GM03348 (cell line): ENCODE measurements at places on chromosomes 5 and 9.
A peak's percentile ranks its signal among the peaks of the same experiment; 100 is the strongest.

GRCh38 chr5:139262059-139262741 lies 31.3 kb upstream of the MATR3 start:
- no peak for DNase-seq

DNA sequence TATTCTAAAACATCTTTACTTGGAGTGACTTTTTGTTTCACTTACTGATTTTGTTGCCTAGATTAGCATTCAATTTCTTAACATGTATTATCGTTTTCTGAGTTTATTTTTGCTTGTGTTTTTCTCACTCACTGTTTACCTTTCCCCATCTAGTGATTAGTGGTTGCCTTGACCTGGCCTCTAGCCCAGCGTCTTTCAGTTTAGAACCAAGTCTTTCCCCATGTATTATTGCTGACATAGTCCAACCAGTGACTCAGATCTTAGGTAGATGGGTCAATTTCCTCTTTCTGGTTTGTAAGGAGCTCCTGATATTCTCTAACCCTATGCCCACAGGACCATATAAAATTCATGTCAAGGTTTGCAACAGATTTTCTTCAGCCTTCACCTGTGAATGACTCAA lies 135.5 kb downstream of the PRR16 start:
- DNase-seq = no peak

- DNase-seq = no peak
Measured at GRCh38 chr5:35171991-35172390, 58.3 kb downstream of the PRLR start.

DNA sequence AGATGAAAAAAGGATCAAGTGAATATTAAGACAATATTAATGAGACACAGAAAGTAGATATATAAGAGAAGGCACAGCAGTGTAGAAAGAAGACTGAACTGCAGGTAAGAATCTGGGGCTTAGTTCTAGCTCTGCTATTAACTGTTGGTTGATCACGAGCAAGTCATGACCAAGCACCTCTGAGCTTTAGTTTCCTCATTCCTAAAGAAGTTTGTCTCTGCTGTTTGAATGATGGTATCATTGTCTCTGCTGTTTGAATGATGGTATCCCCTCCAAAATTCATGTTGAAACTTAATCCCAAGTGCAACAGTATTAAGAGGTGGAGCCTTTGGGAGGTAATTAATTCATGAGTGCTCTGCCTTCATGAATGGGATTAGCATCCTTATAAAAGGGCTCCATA lies 2.5 kb upstream of the NME5 start:
- DNase-seq = no peak

DNA sequence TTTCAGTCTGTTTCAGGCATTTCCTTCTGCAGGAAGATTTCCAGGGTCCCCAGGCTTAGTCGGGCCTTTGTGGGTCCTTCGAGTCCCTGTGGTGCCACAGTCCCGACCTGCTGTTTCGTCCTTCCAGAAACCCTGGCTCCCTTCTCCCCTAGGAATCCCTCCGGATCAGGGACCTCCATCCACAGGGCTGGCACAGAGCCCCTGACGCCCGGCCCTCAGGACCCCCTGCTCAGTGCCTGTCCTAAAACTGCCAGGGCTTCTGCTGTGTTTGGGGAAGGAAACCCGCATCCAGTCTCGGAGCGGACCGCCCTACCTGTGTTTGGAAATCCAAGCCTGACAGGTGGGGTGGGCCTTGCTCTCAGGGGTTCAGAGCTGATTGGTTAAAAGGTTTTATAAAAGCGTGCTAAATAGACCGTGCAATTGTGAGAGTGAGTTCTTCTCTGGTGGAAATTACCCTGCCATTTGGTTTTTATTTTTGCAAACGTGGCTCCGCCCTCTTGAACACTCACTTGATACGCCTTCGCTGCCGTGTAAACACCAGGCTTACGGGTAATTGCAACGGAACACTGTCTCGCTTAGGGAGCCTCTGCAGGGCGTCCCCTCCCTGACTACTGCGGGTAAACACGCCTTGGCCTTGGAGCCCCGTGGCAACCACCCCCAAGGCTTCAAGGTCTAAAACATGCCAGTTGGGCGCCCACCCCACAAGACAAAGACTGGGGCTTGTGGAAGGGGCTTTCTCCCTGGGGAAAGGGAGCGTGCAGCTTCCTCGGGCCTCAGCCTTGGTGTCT lies 121.2 kb downstream of the PHF2 start:
- DNase-seq = no peak

DNA sequence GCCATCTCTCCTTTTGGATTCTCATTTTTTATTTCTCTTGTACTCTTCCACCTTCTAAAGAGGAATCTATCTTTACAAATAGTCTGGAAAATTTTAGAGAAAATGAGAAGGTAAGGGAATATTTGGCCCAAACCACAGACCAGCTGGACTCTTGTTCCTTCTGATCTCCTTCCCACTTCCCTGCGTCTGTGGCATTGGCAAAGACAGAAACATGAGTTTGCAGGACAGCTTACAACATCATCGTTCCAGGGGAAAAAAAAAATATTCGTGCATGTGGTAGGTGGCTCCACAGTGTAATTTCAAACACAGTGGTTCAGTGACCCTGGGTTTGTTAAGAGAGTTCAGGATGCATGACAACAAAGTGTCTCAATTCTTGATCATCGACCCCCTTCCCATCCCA lies 755.0 kb downstream of the DNAH5 start:
- no peak for DNase-seq

GRCh38 chr5:35698047-35698808 lies 80.6 kb downstream of the SPEF2 start:
- DNase-seq = no peak

DNA sequence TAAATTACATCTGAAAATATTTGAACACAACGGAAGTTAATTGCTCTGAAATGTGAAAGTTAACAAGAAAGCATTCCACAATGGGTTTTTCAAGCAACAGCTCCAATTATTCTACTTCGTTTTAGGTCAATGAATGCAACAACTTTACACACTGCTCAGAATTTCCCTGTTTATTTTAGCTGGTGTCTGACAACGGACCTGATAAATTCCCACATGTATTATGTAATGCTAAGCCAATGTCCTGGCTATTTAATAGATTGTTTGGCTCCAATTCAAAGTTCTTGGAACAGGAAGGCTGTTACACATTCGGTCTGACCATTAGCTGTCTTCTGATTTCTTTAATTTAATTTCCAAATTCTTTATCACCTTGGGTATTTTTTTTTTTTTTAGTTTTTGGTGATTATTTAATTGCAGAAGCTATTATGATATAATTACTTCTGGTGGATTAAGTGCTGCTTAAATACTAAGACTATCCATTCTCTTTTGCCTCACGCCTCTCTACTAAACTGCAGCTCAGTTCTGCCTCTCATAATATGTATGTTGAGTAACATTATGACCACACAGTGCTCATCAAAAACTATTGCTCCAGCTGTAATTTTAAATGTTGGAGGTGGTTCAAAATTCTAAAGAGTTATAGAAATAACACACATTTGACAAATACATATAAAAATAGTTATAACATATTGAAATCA lies 57.9 kb downstream of the MEF2C start:
- peak; percentile 20 for DNase-seq

DNA sequence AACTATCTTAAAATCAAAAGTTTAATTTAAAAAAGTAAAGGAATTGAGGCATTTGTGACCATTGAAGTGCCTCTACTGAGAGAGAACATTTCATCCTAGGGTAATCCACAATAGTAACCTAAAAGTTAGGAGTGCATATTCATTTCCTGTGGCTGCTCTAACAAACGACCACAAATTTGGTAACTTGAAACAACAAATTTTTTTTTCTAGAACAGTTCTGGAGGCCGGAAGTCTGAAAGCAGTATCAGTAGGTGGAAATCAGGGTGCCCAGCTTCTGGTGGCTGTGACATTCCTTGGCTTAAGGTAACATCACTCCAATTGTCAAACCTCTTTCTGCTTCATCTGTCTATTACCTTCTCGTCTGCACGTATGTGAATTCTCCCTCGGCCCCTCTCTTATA lies 67.1 kb upstream of the SSBP2 start:
- no peak for DNase-seq

- DNase-seq = no peak
Measured at GRCh38 chr5:100026606-100027005, 508.6 kb upstream of the FAM174A start.

DNA sequence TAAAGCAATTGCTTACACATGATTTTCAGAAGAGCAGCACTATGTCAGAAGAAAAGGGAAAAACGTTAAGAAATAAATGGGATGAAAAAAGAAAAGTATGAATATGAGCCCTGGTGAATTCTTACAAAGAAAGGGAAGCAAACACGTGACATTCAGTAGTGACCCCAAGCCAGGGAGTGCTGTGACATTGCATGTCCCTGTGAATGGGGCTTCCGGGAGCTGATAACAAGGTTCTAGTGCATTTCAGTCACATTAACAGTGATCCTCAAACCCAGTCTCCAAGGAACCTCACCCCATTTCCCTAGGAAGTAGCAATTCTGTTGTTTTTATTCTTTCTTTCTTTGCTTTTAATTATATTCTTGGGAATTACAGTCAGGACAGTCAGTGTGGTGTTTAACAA lies 27.3 kb downstream of the TMEM252 start:
- DNase-seq = no peak

GRCh38 chr5:69367697-69368279 lies 1.5 kb downstream of the AK6 start:
- DNase-seq = no peak

GRCh38 chr5:164235300-164235891 lies 730.0 kb downstream of the MAT2B start:
- DNase-seq = peak; percentile 1

DNA sequence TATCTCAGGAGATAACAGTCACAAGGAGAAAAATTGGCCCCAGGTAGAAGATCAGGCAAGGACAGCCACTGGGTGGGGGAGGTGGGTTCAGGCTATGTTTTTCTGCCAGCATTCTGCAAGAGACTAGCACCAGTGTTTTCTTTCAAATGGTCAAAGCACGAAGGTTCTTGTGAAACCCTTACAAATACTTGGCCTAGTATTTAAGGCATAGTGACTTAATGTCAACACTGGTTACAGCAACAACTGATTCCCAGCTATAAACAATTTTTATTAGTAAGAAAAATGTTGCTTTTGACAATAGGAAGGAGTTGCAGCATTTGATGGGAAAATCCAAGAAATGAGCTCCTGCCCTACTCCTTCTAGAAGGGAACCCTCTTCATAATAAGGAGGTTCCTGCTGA lies 349.6 kb downstream of the SLIT3 start:
- DNase-seq = peak; percentile 68

DNA sequence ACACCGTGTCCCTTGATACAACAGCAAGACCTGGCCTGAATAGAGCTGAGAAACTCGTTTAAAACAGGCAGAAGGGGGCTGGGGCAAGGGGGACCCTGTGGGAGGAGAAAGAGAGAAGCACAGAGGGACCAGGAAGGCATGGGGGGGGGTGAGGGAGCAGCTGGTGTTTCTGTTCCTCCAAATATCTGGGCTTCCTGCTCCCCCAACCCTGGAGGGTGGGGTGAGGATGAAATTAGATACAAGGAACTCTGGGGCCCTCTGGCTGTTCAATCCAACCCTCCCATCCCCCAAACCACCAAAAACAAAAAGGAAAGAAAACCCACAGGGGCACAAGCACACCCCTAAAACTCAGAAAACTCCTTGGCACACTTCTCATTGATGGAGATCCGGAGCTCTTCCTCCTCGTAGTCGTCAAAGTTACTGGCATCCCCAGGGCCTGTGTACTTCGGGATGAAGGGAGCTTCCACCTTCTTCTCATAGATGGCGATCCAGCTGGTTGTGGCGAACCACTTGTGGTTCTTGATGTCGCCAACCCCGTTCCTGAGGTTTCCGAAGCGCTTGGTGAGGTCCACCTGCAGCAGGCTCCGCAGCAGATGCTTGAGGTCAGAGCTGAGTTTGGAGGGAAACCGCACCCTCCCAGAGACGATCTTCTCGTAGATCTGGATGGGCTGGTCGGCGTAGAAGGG lies 1.1 kb downstream of the PRKACG start:
- no peak for DNase-seq

DNA sequence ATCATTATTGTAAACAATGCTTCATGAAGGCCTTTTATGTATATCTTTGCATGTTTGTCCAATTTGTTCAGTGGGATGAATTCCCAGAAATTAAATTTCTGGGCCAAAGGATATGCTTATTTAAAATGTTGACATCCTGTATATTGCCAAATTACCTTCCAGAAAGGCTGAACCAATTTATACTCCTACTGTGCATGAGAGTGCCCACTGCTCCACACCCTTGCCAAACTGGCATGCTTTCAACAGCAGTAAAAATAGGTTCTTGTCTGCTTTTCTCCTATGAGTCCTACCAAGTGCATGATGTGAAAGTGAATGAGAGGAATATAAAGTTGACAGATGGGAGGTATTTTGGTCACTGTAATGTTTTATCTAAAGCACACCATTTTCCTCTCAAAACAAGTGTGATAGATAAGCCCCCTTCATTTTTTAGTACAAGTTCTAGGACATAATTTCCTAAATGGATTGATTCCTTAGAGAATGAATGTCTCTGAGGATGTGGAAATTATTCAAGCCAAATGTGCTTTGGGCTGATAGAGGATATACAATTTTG lies 70.5 kb upstream of the ERBIN start:
- DNase-seq = no peak

DNA sequence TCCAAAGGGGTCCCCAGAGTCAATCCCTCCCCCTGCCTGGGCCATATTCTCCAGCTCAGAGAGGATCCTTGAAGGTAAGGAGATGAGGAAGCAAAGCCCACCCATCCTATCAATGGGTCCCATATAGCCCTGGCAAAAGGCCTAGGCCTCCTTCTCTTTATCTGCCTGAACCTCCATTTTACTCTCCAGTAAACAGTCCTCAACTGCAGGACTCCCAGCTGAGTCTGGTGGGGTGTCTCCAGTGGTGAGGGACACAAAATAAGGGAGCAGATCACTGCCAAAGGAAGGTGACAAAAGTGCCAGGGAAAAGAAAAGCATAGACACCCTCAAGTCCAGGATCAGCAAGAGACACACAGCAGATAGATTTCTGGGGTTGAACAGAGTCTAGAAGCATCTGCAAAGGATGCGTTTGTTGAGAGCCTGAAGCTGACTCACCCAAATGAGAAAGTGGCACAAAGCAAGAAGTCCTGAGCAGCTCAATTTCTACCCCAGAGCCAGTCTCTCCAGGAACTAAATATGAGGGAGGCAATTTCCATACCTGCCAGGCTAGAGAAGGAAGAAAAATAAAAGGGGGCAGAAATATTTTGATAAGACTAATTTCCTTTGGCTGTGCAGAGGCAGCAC lies 2.7 kb upstream of the EBF1 start:
- DNase-seq = no peak

DNA sequence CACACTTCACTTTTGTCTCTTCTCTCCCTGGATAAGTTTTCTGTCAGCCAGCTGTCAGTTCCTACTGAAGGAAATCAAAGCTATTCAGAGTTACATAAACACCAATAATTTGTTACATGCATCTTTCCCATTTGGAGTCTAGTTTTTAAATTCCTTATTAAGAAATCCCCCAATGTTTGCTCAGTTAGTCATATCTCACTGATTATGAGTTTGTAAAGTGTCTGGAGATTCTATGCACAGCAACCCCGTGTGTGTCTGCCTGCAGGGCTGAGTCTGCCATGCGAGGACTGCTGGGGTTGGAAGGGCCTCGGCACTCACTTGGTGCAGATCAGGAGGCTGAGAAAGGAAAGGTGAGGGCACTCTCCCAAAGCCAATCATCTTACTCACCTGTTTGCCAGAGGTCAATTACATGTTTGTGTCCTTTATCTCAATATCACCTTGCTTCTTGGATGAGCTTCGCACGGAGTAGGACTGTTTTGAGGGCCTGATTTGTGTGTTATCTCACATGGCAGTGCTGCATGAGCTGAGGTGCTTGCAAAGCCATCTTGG lies 3.3 kb downstream of the ANKRD34B start:
- DNase-seq = no peak
